Stimulated activated CD4-positive, alpha-beta T cell treated with anti-CD3 and anti-CD28 coated beads, Interleukin-4, amount 100 ng/mL, for 1 hour (primary cell): ENCODE measurements at places on chromosomes 1 and 21.
A peak's percentile ranks its signal among the peaks of the same experiment; 100 is the strongest.

DNA sequence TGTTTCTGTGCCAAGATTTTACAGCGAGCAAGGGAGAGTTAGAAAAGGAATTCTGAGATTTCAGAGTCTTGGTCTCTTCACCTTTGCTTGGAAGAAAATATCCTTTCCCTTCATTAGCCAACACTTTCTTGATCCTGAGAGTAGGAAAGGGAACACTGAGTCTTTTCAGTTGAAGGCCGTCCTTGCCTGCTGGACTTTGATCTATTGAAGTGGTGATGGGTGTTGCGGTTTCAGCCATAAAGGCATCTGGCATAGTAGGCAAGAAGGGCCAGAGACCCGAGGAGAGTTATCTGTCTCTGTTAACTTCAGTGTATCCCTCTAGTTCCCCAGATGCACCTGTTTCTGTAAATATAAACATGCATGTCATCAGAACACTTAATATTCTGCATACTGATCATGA is 9.7 kb downstream of the SELE start:
- no peak for DNase-seq

GRCh38 chr1:154880671-154881070 is 10.6 kb upstream of the KCNN3 start:
- DNase-seq: no peak

DNA sequence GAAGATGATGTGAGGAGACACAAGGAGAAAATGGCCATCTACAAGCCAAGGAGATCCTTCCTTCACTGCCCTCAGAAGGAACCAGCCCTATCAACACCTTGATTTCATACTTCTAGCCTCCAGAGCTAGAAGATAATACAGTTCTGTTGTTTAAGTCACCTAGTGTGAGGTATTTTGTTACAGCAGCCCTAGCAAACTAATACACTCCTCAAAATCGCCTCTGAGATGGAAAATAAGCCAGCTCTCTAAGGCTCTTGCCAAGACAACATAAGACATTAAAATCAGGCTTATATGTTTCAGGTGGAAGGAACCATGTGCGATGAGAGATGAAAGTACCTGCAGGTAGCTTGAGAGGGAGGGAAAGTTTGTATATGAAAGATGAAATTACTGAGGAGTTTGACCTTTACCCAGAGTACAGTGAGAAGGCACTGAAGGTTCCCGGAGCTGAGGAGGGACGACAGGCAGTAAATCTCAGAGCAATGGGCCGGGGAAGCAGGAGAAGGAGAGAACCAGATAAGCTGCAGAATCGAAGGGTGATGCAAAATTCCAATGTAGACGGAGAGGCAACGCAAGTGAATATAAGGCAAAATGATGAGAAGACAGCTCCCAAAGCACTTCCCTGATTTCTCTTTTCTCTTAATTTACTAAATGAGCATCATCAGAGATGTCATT is 84.7 kb downstream of the HHIPL2 start:
- no peak for DNase-seq

DNA sequence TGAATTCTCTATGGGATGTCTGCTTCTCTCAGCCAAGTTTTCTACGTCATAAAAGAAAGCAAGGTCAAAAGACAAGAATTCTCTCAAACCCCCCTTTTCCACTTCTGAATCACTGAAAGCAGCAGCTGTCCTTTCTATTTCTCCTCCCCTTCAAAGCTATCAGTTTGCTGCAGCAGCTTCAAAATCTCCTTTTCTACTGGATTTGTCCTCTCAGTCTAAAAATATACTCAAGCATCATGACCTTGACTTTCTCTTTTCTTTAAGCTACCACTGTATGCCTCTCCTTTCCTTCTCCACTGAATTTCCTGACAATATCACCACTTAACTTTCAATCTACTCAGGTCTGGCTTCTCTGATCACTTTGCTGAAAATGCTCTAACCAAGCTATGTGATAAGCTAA is 1.9 kb downstream of the WDR64 start:
- no peak for DNase-seq

- DNase-seq: no peak
Measured at GRCh38 chr1:21045351-21045750, 131.3 kb downstream of the EIF4G3 start.

DNA sequence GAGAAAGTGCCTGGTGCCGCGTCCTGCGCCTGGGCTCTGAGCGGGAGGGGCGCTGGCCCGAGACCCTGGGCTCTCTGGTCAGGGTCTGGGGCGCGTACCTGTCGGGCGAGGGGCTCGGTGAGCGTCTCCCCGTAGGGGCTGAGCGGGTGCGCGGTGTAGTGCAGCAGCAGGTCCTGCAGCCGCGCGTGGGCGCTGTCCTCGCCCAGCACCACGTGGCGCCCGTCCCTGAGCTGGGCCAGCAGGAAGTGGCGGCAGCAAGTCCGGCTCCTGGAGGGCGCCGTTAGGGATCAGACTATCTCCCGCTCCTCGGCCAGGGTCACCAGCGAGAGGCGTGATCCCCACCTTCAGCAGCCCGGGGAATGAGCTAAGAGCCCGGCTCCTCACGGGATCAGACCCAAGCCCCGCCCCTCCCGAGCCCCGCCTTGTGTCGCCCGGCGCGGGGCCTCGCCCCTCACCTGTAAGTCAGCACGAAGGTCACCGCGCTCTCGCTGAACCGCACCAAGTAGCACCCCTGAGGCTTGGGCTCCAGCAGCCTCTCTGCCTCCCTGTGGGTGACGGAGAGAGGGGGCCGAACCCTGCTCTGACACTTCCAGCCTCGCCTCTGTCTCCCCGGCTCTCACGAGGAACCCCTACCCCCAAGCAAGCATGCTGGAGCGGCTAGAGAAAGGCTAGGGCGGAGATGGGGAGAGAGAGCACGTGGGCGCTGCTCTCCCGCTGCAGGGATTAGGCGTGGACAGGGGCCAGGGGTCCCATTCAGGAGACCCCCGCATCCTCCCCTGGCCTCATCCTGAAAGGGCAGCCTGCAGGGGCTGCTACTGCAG is 2.7 kb downstream of the SH2D2A start:
- DNase-seq: peak; percentile 77

- DNase-seq: no peak
Measured at GRCh38 chr1:192506741-192507155, 68.8 kb upstream of the RGS1 start.

GRCh38 chr1:182726912-182727311 is 42.5 kb upstream of the RGS8 start:
- DNase-seq: no peak
